NCI-H1694 (cell line): ENCODE measurements at places on chromosomes 2 and 18.

- no peak for DNase-seq
Measured at GRCh38 chr2:154556607-154557006, 141.9 kb upstream of the KCNJ3 start.

DNA sequence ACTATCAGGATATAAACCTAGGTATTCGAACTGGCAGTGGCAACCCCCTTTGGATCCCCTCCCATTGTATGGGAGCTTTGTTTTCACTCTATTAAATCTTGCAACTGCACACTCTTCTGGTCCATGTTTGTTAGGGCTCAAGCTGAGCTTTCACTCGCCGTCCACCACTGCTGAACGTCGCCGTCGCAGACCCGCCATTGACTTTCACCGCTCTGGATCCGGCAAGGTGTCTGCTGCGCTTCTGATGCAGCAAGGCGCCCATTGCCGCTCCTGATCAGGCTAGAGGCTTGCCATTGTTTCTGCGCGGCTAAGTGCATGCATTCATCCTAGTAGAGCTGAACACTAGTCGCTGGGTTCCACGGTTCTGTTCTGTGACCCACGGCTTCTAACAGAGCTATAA is 69.1 kb downstream of the LCLAT1 start:
- no peak for DNase-seq

DNA sequence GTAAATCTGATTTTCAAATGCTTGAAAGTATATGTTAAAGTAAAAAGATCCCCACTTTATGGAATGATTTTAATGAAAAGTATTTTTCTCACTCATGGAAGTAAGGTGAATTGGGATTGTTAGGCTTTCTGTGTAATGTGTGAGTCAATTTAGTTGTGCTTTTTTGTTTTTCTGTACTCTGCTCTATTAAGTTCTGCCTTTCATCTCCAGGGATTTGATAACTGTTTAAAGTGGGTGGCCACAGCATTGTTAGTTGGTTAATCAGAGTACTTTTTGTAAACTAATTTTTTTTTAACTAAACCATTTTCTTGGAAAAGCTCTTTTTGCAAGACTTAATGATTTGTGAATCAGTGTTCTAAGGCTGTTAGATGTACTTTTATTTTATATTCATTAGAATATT is 76.8 kb downstream of the ABI2 start:
- DNase-seq: no peak

DNA sequence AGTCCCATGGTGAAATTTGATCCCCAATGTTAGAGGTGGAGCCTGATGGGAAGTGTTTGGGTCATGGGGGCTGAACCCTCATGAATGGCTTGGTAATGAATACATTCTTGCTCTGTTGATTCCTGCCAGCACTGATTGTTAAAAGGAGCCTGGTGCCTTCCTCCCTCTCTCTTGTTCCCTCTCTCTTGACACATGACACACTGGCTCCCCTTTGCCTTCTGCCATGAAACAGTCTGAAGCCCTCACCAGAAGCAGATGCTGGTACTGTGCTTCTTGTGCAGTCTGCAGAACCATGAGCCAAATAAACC is 30.6 kb upstream of the EPC2 start:
- DNase-seq: no peak

DNA sequence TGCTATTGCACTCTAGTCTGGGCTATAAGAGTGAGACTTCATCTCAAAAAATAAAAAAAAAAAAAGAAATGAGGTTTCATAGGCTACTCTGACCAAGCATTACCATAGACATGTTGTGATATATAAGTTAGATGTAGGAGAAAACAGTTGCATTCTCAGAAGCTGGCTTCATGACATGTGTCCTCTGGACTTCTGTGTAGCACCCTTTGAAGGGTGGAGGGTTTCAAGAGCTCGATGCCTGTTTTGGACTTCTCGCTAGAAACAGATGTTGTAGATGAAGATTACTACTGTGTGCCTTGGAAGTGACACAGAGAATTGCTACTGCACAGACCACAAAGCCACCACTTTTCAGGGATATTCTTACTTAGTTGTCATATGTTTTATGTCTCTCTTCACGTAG is 91.0 kb downstream of the TMEM247 start:
- no peak for DNase-seq

- DNase-seq: no peak
Measured at GRCh38 chr2:112821142-112821541, 15.4 kb downstream of the IL1B start.

DNA sequence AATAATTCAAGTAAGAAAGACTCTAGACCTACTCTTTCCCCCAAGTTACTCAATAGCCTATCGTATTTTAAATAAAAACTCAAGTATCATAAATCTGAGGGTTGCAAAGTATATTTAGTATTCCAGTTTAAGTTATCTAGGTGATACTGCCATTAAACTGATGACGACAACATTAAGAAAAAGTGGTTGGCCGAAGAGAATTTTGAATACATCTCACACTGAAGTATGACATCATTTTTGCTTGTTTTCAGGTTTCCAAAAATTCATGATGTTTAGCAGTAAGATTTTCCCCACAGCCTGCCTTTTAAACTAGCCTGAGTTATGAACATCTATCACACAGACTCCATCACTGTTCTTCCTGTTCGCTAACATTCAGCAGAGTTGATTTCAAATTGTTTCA is 102.1 kb upstream of the RAB27B start:
- DNase-seq: no peak
